Gastrocnemius medialis (tissue), 4 donors: ENCODE measurements at places on chromosomes 5 and 9. TPM values are rescaled to one million over a fixed set of nuclear protein-coding genes. Genes with fewer than 3 reads are reported as not detected.
A peak's percentile ranks its signal among the peaks of the same experiment; 100 is the strongest.

GRCh38 chr9:80839821-80840675 lies 849.3 kb downstream of the TLE1 start:
- no peak for DNase-seq
- no peaks in the 10 kb centered on the region for H3K4me1 ChIP-seq
- H3K27ac ChIP-seq = no peak overlapping the region
- no peaks in the 10 kb centered on the region for H3K36me3 ChIP-seq
- no peak overlapping the region for H3K4me3 ChIP-seq
- no peaks in the 10 kb centered on the region for H3K27me3 ChIP-seq

DNA sequence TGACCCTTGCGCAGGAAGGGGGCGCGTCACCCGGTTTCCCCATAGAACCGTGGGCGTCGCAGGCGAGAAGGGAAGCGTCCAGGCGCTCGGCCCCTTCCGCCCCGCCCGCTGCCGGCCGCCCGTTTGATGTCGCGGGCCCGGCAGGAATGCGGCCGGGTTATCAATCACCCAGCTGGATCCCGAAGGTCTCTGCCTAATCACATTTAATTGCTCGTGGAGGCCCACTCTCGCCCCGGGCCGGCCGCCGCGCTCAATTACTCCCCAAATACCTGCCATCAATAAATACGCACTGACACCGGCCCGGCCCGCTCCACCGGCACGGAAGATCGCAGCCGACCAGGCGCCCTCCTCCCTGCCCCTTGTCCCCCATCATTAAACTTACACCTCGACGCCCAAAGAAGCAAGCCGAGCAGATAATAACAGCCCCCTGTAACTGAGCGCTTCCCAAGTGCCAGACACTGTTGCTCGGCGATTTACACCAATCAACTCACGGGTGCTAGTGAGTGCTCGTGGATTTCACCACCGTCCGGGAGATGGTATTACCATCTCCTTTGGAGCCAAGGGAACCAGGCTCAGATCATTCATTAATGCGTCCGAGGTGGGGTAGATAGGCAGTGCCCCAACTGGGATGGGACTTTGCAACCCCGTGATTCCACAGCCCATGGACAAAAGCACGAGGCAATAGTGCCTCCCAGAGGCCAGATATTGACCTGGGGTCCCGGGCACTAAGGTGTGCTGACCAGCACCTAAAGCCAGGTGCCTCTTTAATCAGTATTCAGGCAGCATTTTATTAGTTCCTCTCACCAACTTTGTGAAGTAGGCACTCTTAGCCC lies 11.3 kb downstream of the MSX2 start:
- H3K4me3 ChIP-seq = no peak overlapping the region
- no peak for DNase-seq
- no peaks in the 10 kb centered on the region for H3K4me1 ChIP-seq
- no peak overlapping the region for H3K27ac ChIP-seq

- H3K4me1 ChIP-seq = no peaks in the 10 kb centered on the region
- no peaks in the 10 kb centered on the region for H3K27me3 ChIP-seq
- no peak overlapping the region for H3K4me3 ChIP-seq
- H3K36me3 ChIP-seq = no peaks in the 10 kb centered on the region
- H3K27ac ChIP-seq = no peak overlapping the region
- DNase-seq = no peak
Measured at GRCh38 chr9:114235033-114235661, 79.8 kb downstream of the COL27A1 start.

DNA sequence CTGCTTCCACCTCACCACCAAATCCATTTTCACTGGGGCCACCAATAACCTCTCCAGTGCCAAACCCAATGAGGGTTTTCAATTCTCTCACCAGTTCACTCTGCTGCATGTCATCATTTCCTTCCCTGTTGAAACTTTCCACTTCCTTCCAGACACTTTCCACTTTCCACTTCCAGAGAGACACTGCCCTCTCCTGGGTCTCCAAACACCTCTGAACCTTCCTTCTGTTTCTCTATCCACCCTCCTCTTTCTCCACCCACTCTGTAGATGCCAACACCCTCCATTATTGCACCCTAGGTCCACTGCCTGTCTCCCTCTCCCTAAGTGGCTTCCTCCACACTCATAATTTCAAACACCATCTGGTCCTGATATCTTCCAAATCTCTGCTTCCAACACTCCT lies 39.6 kb downstream of the PDE6A start:
- H3K27me3 ChIP-seq = no peaks in the 10 kb centered on the region
- DNase-seq = no peak
- H3K36me3 ChIP-seq = no peaks in the 10 kb centered on the region
- H3K4me3 ChIP-seq = no peak overlapping the region
- H3K4me1 ChIP-seq = peaks cover 10% of the 10 kb centered on the region

The EIF4E1B gene
- total RNA-seq = not detected

- no peak overlapping the region for H3K27ac ChIP-seq
- no peaks in the 10 kb centered on the region for H3K36me3 ChIP-seq
- H3K4me3 ChIP-seq = no peak overlapping the region
- no peak for DNase-seq
Measured at GRCh38 chr5:73816656-73817420, 190.8 kb downstream of the ARHGEF28 start.

DNA sequence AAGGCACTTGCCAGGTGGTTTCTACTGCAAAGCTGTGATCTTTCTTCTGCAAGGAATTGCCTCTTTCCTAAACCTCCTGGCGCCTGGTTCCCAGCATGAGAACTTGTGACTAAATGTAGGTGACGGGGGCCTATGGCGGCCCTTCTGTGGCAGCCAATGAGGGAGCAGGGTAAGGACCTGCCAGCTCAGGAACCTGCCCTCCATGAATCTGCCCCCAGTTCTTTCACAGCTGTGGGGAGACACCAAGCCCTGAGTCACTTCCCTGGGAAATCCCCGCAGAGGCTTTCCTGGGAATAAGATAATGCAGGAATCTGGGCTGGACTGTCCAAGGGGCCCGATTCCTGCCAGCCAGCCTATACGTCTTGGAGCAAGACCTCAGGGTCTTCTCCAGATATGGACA lies 56.7 kb upstream of the CTNNA1 start:
- H3K4me3 ChIP-seq = no peak overlapping the region
- no peak for DNase-seq
- no peak overlapping the region for H3K27ac ChIP-seq
- H3K27me3 ChIP-seq = no peaks in the 10 kb centered on the region
- H3K4me1 ChIP-seq = no peaks in the 10 kb centered on the region
- no peaks in the 10 kb centered on the region for H3K36me3 ChIP-seq

DNA sequence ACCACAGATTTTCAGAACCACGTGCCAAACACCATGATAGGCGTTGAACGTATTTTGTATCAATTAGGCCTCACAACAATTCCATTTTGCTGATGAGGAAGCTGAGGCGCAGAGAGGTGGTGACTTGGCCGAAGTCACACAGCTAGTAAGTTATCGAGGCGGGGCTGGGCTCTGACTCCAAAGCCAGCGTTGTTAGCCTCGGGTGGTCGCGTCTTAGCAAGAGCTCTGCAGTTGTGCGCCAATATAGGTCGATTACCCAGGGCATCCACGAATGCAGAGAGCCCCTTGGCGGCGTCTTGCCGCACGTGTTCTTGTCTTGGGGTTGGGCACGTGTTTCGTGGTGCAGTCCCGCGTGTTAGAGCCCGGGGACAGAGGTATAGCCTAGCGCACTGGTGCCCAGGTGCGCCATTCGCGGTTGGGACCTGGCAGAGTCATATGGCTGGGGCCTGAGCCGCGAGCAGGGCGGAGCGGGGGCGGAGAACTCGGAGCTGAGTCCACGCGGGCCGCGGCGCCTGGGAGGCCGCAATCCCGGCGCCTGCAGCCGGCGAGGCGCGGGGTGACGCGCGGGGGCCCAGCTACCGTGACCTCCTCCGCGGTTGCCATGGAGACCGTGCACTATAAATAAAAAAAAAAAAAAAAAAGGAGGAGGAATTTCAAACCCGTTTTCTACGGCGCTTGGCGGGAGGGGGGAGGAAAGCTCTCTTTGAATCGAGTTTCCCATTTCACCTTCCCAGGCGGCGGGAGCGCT lies 62.3 kb downstream of the CXXC5 start:
- H3K4me1 ChIP-seq = peaks cover 8% of the 10 kb centered on the region
- H3K36me3 ChIP-seq = no peaks in the 10 kb centered on the region
- DNase-seq = no peak
- H3K27me3 ChIP-seq = peaks cover 17% of the 10 kb centered on the region
- peak overlapping the region; percentile 65 for H3K27ac ChIP-seq
- H3K4me3 ChIP-seq = peak overlapping the region; percentile 60

DNA sequence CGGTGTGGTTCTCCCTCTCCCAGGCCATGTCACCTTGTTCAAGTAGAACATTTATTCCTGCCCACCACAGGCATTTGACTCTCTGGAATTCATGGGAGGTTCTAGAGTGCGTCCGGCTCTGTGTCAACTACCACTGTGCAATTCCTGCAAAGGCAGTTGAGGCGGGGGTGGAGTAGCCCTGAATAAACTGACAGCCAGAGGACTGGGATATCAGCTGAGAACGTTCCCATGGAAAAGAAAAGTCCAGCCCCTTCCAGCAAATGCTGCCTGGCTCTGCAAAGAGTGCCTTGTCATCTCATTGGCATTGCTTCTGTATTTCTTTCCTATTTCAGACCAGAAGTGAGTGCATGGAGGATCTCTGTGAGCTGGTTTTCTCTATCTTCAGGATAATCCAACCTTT lies 18.9 kb upstream of the MEGF9 start:
- H3K36me3 ChIP-seq = no peaks in the 10 kb centered on the region
- no peaks in the 10 kb centered on the region for H3K4me1 ChIP-seq
- DNase-seq = no peak
- no peak overlapping the region for H3K4me3 ChIP-seq
- no peak overlapping the region for H3K27ac ChIP-seq
- H3K27me3 ChIP-seq = no peaks in the 10 kb centered on the region

- H3K4me1 ChIP-seq = no peaks in the 10 kb centered on the region
- no peak overlapping the region for H3K4me3 ChIP-seq
- H3K27ac ChIP-seq = no peak overlapping the region
- no peaks in the 10 kb centered on the region for H3K27me3 ChIP-seq
Measured at GRCh38 chr5:8945972-8946371, 599.9 kb downstream of the SEMA5A start.

DNA sequence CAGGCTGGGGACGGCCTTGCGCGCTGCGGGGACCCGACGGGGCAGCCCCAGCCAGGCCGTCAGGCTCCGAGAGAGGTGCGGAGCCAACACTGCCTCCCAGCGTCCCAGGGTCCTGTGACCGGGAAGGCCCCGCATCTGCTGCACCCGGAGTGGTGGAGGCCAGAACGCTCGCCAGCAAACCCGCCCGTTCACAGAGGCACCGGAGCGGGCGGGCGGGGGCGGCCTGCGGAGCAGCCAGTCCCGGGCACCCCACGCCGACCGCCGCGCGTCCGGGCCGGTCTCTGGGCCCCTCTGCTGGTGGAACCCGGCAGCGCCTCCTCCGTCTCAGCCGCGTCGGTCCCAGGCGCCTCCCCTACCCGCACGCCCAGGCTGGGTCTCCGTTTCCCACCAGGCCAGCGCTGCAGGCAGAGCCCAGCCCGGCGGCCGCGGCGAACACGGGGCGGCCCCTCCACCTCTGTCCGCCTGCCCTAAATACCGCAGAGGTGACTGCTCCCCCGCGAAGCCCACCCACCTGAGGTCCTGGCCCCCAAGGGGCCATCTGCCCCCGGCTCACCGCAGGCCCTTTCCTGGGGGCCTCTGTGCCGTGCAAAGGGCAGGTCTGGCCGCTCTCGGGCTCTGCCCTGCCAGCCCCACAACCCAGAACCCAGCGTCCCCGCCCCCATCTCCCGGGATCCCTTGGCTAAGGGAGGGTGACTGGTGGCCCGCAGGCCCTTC lies 15.9 kb downstream of the EXD3 start:
- no peak for DNase-seq
- H3K36me3 ChIP-seq = no peaks in the 10 kb centered on the region
- peak overlapping the region; percentile 54 for H3K4me3 ChIP-seq
- H3K27ac ChIP-seq = peak overlapping the region; percentile 52

GRCh38 chr5:78293851-78294247 lies 649 bp downstream of the AP3B1 start:
- peak overlapping the region; percentile 79 for H3K27ac ChIP-seq
- DNase-seq = no peak
- H3K4me3 ChIP-seq = peak overlapping the region; percentile 93
- H3K4me1 ChIP-seq = peaks cover 16% of the 10 kb centered on the region
- no peaks in the 10 kb centered on the region for H3K36me3 ChIP-seq
- H3K27me3 ChIP-seq = no peaks in the 10 kb centered on the region

The HAPLN1 gene
- not detected for total RNA-seq

DNA sequence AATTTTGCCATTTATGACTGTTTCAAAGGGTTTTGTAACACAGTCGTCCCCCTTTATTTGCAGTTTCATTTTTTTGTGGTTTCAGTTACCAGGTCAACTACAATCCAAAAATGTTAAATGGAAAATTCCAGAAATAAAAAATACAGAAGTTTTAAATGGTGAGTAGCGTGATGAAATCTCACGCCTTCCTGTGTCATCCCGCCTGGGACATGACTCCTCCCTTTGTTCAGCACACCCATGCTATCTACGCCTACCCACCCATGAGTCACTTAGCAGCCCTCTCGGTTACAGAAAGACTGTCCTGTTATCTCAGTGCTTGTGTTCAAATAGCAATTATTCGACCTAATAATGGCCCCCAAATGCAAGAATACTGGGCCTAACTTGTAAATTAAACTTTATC lies 765.3 kb upstream of the ADAMTS16 start:
- H3K27me3 ChIP-seq = no peaks in the 10 kb centered on the region
- H3K4me1 ChIP-seq = no peaks in the 10 kb centered on the region
- H3K36me3 ChIP-seq = no peaks in the 10 kb centered on the region
- peak; percentile 14 for DNase-seq

DNA sequence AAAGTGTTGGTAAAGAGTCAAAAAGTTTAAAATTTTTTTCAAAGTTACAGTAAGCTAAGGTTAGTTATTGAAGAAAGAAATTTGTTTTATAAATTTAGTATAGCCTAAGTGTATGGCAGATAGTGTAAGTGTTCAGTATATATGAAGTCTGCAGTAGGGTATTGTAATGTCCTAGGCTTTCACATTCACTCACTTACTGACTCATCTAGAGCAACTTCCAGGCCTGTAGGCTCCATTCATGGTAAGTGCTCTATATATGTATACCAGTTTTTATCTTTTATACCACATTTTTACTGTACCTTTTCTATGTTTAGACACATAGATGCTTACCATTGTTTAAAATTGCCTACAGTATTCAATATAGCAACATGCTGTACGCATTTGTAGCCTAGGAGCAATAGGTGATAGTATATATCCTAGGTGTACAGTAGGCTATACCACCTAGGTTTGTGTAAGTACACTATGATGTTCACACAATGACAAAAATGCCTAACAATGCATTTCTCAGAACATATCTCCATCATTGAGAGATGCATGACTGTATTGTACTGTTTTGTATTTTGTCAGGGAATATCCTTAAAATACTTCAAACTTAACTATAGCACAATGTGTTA lies 38.5 kb downstream of the CYSTM1 start:
- H3K36me3 ChIP-seq = no peaks in the 10 kb centered on the region
- H3K4me3 ChIP-seq = no peak overlapping the region
- H3K27me3 ChIP-seq = no peaks in the 10 kb centered on the region
- H3K27ac ChIP-seq = peak overlapping the region; percentile 97
